Stimulated activated CD8-positive, alpha-beta memory T cell treated with anti-CD3 and anti-CD28 coated beads, Interleukin-4, amount 100 ng/mL, for 1 hour (primary cell): ENCODE measurements at places on chromosomes 13 and 19.

DNA sequence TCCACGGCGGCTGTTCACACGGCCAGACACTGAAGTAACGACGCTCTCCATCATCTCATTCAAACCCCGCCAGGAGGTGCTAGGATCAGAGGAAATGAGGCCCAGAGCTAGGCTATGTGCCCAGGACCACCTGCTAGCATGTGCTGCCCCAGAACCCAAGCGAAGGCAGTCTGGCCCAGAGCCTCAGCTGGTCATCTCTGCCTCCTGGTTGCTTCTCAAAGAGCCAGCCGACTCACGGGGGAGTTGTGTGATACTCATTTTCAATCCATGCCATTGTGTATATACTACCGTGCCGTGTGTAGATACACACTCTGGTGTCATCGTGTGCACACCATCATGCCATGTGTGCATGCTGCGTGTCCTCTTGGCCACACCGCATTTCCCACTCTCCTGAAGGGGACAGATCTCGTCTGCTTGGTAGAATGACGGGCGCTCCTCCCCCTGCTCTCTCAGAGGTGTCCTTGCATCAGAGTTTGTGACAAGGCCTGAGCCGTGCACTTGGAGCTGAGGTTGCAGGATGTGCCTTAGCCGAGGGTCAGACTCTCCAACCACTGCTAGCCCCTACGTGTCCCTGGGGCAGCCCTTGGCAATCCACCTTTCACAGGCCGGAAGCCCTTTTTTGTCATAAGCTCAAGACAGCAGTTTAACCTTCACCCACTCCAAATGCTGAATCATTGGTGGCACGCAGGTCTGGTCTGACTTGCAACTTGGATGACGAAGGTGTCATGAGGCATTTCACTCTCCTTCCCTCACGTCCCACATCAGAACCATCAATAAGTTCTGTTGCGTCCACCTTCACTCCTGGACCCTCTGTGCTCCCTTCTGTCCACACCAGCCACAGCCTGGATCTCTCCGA is 130.4 kb downstream of the CRYL1 start:
- DNase-seq, result no peak

DNA sequence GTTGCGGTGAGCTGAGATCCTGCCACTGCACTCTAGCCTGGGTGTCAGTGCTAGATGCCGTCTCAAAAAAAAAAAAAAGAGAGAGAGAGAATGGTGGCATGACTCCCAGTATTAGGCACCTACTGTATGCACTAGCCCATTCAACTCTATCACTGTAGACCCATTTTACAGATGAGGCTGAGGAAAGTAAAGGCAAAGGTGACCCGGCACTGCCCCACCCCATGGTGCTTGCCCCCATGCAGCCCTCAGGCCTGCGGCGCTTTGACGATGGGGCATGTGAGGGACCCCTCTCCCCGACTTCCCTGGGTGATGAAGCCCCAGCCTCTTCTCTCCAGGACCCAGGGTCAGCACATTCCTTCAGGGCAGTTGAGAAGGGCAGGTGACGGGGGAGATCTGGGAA is 7.3 kb downstream of the NPAS1 start:
- DNase-seq, result no peak

DNA sequence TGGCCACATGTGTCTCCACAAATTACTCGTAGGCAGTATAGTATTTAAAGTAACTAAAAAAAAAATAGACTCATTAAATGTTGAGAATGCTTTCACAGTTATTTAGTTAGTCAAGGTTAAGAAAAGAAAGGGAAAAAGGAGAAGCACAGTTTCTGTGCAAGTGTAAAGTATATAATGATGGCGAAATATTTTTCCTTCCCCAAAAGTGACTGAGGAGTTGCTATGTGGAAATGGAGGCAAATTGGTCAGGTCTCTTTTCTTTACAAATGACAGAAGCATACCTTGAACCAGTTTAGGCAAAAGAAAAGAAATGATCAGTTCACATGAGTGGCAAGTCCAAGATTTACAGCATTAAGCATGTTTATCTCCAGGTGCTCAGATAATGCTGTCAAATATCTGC is 18.0 kb downstream of the CSNK1A1L start:
- DNase-seq, result no peak

- no peak for DNase-seq
Observed at GRCh38 chr13:30037766-30038165, 187.3 kb upstream of the UBL3 start.

DNA sequence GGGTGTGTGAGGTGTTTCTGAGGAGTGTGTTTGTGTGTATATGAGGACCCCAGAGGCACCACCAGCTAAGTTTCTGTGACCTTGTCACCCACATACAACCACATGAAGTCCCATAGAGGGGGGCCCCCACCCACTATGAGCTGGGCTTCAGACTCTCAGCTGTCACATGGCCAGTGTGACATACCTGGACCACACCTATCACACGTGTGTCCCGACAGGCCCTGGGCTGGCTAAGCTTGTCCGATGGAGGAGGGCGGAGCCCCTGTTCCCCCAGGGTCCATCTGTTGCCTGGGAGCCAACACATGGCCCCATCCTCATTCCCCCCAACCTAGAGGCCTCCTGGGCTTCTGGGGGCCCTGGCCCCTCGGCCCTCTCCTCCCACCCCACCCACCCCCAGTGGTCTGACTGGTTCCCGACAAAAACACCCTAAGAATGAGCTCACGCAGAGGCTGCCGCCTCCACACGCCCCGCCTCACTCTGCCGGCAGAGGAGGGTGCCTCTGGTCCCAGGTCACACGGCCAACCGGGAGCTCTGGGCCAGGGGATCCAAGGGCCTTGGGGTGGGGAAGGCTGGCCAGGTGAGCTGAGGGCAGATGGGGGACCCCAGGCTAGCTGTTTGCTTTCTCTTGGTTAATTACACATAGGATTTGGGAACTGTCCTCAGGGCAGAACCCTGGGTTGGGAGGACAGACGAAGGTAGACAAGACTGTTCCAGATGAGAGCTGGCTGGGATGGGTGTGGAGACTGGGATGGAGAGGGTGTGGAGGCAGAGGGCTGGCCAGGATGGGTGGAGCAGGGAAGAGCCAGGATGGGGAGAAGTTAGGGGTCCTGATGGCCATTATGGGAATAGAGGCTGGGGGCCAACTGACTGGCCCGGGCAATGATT is 4.3 kb downstream of the KLC3 start:
- DNase-seq, result no peak

GRCh38 chr13:40983725-40984667 is 35.1 kb downstream of the ELF1 start:
- no peak for DNase-seq

- no peak for DNase-seq
Observed at GRCh38 chr13:83914368-83914767, 32.1 kb upstream of the SLITRK1 start.

- DNase-seq, result no peak
Observed at GRCh38 chr13:44092078-44092970, 212.6 kb downstream of the LACC1 start.

DNA sequence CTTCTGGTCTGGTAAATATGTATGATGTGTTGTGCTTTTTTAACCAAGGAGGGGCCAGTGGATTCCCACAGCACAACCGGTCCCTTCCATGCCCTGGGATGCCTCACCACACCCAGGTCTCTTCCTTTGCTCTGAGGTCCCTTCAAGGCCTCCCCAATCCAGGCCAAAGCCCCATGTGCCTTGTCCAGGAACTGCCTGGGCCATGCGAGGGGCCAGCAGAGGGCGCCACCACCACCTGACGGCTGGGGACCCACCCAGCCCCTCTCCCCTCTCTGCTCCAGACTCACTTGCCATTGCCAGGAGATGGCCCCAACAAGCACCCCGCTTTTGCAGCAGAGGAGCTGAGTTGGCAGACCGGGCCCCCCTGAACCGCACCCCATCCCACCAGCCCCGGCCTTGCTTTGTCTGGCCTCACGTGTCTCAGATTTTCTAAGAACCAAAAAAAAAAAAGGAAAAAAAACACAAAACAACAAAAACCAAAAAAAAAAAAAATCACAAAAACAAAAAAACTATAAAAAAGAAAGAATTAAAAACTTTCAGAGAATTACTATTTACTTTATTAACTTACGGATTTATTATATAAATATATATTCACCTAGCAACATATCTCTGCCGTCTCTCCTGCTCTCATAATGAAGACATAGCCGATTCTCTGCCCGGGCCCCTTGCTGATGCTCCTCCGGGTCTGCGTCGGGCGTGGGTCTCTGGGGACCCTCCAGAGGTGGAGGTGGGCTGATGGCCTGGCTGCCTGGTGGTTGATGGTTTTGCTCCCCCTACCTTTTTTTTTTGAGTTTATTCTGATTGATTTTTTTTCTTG is 14.4 kb downstream of the CAPN12 start:
- peak; percentile 68 for DNase-seq

DNA sequence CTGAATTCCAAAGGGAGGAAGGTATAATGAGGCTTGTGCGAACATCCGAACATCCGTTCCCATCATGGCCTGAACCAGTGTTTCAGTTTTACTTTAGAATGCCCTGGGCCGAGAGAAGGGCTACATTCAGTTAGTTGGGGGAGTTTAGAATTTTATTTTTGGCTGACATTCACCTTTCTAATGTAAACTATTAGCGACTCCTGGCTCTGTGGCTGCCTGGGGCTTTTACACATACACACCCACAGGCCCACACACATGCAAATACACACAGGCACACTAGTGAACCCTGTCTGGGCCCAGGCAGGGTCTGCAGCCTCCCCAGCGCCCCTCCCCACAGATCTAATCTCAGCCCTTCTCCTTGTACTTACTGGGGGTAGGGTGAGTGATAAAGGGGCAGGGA is 6.1 kb downstream of the GAPDHS start:
- no peak for DNase-seq

DNA sequence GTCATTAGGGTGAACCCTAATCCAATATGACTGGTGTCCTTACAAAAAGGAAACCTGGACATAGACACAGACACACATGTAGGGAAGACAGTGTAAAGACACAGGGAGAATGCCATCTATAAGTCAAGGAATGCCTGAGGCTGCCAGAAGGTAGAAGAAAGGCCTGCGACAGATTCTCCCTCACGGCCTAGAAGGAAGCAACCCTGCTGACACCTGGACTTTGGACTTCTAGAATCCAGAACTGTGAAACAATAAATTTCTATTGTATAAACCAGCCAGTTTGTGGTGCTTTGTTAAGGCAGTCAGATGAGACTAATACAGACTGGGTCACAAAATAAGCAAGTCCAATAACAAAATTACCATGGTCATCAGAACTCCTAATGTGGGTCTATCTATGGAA is 120.4 kb downstream of the ENOX1 start:
- DNase-seq, result no peak

- DNase-seq, result no peak
Observed at GRCh38 chr19:48595171-48595570, 11.4 kb upstream of the SPACA4 start.

GRCh38 chr13:48506092-48506701 is 26.7 kb downstream of the RCBTB2 start:
- no peak for DNase-seq

GRCh38 chr13:62431852-62432251 is 1016.2 kb upstream of the PCDH20 start:
- DNase-seq, result no peak

DNA sequence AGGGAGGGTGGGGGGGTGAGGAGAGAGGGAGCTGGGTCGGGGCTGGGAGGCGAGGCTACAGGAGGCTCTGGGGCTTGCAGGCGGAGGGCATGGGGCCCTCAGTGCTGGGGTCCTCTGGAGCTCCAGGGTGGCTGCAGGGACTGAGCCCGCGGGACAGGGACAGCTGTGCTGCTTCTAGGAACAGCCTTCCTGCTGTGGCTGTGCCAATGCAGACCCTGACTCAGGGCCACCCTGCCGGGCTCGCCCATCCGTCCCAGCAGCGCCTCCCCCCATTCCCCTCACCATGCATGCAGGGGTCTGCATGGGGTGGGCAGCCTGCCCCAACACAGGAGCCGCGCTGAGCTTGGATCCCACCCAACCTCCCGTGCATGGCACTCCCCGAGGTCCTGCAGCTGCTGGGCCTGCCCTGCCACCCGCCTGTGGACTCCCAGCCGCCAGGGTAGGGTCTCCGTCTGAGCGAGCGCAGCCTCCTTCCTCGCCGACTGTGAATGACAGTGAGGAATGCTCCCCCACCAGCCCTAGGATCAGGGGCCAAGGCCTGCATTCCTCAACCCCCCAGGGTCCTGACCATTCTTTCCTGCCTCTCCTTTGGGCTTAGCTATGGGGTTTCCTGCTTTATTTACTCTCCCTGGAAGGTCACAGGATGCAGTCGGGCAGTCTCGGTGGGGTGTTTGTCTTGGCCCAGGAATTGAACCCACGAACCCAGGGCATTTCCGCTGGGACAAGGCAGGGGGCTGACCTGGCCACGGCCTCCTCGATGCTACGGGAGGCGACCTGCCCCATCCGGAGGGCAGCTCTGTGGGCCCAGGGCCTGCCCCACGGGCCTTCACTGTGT is 23.4 kb downstream of the CEBPG start:
- DNase-seq, result no peak

GRCh38 chr13:21240586-21240985 is 64.1 kb downstream of the MRPL57 start:
- DNase-seq, result no peak

DNA sequence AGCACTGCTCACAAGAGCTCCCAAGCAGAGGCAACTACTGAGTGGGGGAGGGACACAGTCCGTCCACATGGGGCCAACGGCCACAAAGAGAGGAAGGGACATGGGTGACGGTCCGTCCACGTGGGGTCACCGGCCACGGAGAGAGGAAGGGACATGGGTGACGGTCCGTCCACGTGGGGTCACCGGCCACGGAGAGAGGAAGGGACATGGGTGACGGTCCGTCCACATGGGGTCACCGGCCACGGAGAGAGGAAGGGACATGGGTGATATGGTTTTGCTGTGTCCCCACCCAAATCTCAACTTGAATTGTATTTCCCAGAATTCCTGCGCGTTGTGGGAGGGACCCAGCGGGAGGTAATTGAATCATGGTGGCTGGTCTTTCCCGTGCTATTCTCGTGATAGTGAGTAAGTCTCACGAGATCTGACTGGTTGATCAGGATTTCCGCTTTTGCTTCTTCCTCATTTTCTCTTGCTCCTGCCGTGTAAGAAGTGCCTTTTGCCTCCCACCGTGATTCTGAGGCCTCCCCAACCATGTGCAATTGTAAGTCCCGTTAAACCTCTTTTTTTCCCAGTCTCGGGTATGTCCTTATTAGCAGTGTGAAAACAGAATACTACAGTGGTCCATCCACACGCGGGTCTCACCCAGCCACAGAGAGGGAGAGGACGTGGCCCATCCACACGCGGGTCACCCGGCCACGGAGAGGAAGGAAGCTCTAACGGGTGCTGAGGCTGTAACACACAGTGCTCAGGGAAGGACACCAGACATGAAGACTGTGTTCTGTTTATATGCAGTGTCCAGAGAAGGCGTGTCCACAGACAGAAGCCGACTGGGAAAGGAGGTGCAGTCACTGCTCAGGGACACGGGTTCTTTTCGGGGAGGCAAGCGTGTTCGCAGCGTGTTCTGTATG is 48.5 kb downstream of the GAS6 start:
- DNase-seq, result no peak
